NCI-H1092 (cell line): ENCODE measurements at places on chromosomes 6 and 20.

GRCh38 chr20:61019322-61019721 lies 232.7 kb upstream of the CDH4 start:
- DNase-seq, result no peak

GRCh38 chr20:62359043-62359490 lies 8.0 kb downstream of the LAMA5 start:
- DNase-seq, result no peak

- DNase-seq, result no peak
Measured at GRCh38 chr6:57102976-57103375, 13.0 kb downstream of the ZNF451 start.

- DNase-seq, result no peak
Measured at GRCh38 chr6:133645966-133646740, 242.8 kb upstream of the TCF21 start.

- DNase-seq, result no peak
Measured at GRCh38 chr6:54267798-54268197, 40.4 kb upstream of the TINAG start.
